Activated T-helper 1 cell treated with anti-CD3 and anti-CD28 coated beads, Interleukin-12 subunit alpha, Interleukin-12 subunit beta, Interleukin-2, Interleukin-4 antibody, amounts not matched to agents 30 ng/mL and 10 ng/mL and 1 ng/mL, durations not matched to agents 14 hours and 24 hours and 36 hours (primary cell): ENCODE measurements at places on chromosomes 1 and 21. TPM values are rescaled to one million over a fixed set of nuclear protein-coding genes. Genes with fewer than 3 reads are reported as not detected.

DNA sequence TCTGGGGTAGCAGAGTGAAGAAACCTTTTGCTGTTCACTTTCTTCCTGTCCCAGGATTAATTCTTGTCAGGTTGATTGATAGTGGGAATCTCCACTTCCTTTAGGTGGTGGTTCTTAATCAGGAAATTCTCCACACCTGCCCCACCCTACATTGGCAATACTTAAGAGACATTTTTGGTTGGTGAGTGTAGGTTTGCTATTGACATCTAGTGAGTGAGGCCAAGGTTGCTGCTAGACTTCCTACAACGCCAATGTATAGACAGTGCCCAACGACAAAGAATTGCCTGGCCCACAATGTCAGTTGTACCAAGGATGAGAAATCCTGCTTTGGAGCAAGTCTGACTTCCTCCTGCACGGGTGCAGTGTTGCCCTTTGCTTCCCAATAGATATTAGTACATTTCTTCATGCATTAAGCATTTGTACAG lies 38.5 kb downstream of the MAP3K7CL start:
- no peak overlapping the region for H3K27ac ChIP-seq
- peaks cover 21% of the 10 kb centered on the region for H3K4me1 ChIP-seq
- peaks cover 6% of the 10 kb centered on the region for H3K27me3 ChIP-seq
- H3K4me3 ChIP-seq = no peak overlapping the region
- H3K36me3 ChIP-seq = peaks cover 8% of the 10 kb centered on the region
- no peak for DNase-seq

- no peak overlapping the region for H3K4me3 ChIP-seq
- H3K4me1 ChIP-seq = no peaks in the 10 kb centered on the region
- DNase-seq = no peak
- no peaks in the 10 kb centered on the region for H3K36me3 ChIP-seq
- peaks cover 28% of the 10 kb centered on the region for H3K27me3 ChIP-seq
These were observed 513.0 kb downstream of the PTPRC start for GRCh38 chr1:199151634-199152425.

The CASQ1 gene
- total RNA-seq = not detected in 2 replicates

DNA sequence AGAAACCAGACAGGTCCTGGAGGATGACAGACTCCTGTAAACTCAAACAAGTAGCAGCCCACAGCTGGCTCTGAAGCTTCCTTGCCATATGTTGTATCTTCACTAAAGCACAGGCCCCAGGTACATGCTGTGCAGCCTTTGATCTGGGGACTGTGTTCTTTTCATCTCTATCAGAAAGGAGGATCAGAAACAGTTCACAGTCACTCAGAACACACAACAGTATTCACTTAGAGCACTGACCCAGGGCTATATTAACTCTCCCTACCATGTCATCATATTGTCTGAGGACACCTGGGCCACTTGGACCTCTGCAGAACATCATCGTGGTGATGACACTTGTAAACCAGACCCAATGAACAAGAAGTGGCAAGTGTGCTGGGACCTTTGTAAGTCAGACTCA lies 222.0 kb downstream of the SETD4 start:
- H3K27me3 ChIP-seq = peaks cover 7% of the 10 kb centered on the region
- H3K36me3 ChIP-seq = no peaks in the 10 kb centered on the region
- H3K4me1 ChIP-seq = no peaks in the 10 kb centered on the region
- DNase-seq = no peak
- no peak overlapping the region for H3K27ac ChIP-seq
- H3K4me3 ChIP-seq = no peak overlapping the region

- DNase-seq = no peak
- H3K27me3 ChIP-seq = no peaks in the 10 kb centered on the region
- no peaks in the 10 kb centered on the region for H3K36me3 ChIP-seq
- H3K27ac ChIP-seq = no peak overlapping the region
- H3K4me3 ChIP-seq = no peak overlapping the region
- no peaks in the 10 kb centered on the region for H3K4me1 ChIP-seq
These were observed 355.2 kb downstream of the VAV3 start for GRCh38 chr1:107609808-107610207.

The S100A1 gene
- not detected in 2 replicates for total RNA-seq

- no peaks in the 10 kb centered on the region for H3K27me3 ChIP-seq
- no peaks in the 10 kb centered on the region for H3K36me3 ChIP-seq
- no peak overlapping the region for H3K27ac ChIP-seq
- no peaks in the 10 kb centered on the region for H3K4me1 ChIP-seq
- DNase-seq = no peak
These were observed 116.4 kb upstream of the COP1 start for GRCh38 chr1:176323472-176323871.

DNA sequence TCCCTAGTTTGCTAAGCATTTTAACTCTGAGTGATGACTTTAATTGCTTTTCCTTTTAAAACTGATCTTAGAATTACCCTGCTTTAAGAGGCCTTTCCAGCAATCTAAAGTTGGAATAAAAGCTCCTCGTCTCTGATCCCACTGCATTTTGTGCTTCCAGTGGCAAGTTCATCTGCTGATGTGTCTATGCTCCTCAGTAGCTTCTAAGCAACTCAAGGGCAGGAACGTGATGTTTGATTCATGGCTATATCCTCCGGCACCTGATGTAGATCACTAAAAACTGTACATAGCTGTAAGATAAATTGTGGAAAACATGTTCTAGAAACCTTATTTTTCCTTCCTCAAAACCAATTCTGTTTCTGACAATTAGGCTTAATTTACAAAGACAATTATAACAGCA lies 12.5 kb downstream of the CYYR1 start:
- no peak for DNase-seq
- H3K4me1 ChIP-seq = no peaks in the 10 kb centered on the region
- no peak overlapping the region for H3K4me3 ChIP-seq
- no peak overlapping the region for H3K27ac ChIP-seq
- H3K27me3 ChIP-seq = no peaks in the 10 kb centered on the region

GRCh38 chr1:107467286-107467685 lies 326.4 kb downstream of the NTNG1 start:
- no peaks in the 10 kb centered on the region for H3K4me1 ChIP-seq
- no peak for DNase-seq
- H3K27ac ChIP-seq = no peak overlapping the region
- H3K4me3 ChIP-seq = no peak overlapping the region

GRCh38 chr1:212518188-212519054 lies 85.7 kb downstream of the NENF start:
- H3K27ac ChIP-seq = no peak overlapping the region
- no peak for DNase-seq
- no peaks in the 10 kb centered on the region for H3K36me3 ChIP-seq
- no peak overlapping the region for H3K4me3 ChIP-seq

The EXO5 gene
- 18.2 and 18.3 TPM in 2 replicates for total RNA-seq

GRCh38 chr1:46131712-46132528 lies 509 bp downstream of the PIK3R3 start:
- H3K4me1 ChIP-seq = peaks cover 42% of the 10 kb centered on the region
- peaks cover 65% of the 10 kb centered on the region for H3K27me3 ChIP-seq
- H3K27ac ChIP-seq = peak overlapping the region; percentile 71

GRCh38 chr21:42799948-42800347 lies 79.4 kb downstream of the WDR4 start:
- H3K4me1 ChIP-seq = peaks cover 7% of the 10 kb centered on the region
- H3K36me3 ChIP-seq = no peaks in the 10 kb centered on the region
- peaks cover 6% of the 10 kb centered on the region for H3K27me3 ChIP-seq
- DNase-seq = no peak

DNA sequence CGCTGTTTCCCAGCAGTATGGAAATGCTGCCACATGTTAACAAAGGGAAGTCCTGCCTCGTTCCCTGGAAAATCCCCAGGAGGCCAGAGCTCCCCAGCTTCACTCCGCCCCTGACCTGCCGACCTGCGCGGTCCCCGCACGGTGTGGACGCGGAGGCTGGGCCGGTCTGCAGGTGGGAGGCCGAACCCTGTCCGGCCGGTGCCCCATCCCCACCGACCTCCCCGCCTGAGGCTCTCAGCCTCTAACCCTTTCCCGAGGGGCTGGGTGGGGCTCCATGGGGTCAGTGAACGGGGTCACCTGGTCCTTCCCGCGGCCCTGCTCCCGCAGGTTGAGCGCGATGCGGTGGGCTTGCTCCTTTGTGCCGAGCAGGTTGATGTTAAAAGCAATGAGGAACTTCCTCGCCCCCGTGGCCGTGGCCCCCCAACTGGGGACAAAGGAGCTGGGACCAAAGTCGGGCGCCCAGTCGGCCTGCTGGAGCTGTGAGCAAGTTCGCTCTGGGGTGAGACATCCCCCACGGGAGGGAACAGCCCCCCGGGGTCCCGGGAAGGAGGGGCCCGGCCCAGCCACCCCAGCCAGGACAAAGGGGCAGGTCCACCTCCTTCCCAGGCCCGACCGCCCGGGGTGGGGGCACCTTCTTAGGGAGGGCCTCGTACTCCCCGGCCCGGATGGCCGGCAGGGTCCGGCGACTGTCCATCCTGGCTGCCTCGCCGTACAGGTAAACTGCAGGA lies 4.0 kb downstream of the FTCD start:
- no peaks in the 10 kb centered on the region for H3K36me3 ChIP-seq
- DNase-seq = no peak
- no peaks in the 10 kb centered on the region for H3K4me1 ChIP-seq
- H3K4me3 ChIP-seq = no peak overlapping the region
